ENCODE measurements at places on chromosomes 5 and 9.

GRCh38 chr9:18215626-18216025, 258.3 kb upstream of the ADAMTSL1 start:
- DNase-seq, result no peak

DNA sequence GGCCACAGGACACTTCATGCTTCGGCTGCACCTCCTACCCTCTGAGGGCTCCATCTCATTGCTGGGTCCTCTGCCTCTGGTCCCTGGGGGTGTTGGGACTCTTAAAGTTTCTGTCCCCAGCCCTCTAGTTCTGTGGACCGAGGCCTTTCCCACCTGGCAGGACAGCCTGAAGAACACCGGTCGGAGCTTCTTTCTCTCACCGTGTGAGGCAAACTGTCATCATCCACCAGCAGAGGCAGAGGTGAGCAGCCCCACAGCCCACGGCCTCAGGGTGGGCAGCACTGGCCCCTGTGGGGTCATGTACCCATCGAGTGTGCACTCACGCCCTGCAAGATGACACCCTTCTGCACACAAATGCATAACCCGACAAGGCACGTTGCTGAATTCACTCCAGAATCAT, 49.9 kb downstream of the IRX2 start:
- DNase-seq, result no peak

GRCh38 chr5:143428738-143429420, 25.4 kb upstream of the NR3C1 start:
- no peak for DNase-seq

- DNase-seq, result no peak
Observed at GRCh38 chr9:16139774-16140173, 586.9 kb downstream of the CCDC171 start.

DNA sequence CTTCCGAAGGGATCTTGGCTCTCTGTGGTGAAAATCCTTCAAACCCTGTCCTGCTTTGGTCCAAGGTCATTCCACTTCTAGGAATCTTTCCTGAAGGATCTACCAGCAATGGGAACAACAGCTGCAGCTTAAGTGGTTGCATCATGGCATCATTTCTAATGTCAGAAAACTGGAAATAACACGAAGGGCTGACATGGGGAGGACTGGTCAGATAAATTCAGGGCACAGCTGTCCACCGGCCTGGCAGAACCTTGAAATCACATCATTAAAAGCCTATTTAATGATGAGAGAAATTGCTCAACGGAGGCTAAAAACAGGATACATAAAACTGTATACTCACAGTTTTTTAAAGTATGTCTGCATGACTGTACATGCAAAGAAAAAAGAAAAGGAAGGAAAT, 28.3 kb downstream of the OLFML2A start:
- DNase-seq, result no peak

DNA sequence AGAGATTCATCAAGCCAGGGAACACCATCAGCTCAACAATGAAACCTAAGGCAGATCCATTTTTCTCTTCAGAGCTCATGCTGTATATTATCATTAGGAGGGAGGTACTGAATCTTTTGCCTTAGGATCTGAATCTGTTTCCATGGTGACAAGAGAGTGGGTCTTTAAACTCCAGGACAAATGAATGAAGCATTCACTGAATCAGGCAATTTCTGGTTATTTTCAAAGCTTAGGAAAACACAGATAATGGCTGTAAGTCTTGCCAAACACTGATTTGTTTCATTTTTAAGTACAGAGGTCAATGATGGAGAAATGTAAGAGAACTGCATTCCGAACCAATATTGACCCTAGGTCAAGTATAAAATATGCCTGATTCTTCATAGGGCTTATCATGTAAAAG, 84.9 kb downstream of the GNA14 start:
- DNase-seq, result no peak

GRCh38 chr5:150505041-150505511, 2.9 kb upstream of the NDST1 start:
- DNase-seq, result no peak

DNA sequence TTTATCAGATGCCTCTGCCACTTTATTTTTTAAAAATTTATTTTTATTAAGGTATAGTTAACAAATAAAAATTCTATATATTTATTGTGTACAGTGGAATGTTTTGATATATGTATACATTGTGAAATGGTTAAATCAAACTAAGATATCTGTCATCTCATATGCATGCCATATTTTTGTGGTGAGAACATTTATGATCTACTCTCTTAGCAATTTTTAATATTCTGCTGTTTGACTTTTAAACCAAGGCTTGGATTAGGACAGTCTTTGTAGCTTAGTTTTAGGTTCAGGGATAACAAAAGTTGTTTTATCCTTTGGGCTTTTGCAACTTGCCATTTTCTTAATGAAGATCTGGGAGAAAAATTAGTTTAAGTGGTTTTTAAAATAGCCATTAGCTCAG, 46.0 kb upstream of the CDKN2B start:
- DNase-seq, result no peak

DNA sequence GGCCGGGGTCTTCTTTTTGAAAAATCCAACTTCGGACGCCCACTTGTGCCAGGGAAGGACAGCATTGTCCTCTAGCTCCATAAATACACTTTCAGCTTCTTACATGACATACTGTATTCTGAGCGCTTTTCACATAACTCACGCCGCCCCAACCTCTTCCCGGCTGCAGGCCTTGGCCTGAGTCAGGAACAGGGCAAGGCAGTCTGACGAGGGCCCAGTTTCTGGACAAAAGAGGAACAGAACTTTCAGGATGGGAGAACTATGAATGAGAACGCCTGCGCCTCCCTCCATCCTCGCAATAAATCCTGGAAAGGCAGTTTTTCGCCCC, 650 bp downstream of the DCTN4 start:
- no peak for DNase-seq

GRCh38 chr9:34954225-34954624, 3.9 kb upstream of the PHF24 start:
- DNase-seq, result no peak

GRCh38 chr5:58012102-58012501, 447.8 kb downstream of the PLK2 start:
- no peak for DNase-seq

- DNase-seq, result no peak
Observed at GRCh38 chr9:1156794-1157550, 106.8 kb downstream of the DMRT2 start.

DNA sequence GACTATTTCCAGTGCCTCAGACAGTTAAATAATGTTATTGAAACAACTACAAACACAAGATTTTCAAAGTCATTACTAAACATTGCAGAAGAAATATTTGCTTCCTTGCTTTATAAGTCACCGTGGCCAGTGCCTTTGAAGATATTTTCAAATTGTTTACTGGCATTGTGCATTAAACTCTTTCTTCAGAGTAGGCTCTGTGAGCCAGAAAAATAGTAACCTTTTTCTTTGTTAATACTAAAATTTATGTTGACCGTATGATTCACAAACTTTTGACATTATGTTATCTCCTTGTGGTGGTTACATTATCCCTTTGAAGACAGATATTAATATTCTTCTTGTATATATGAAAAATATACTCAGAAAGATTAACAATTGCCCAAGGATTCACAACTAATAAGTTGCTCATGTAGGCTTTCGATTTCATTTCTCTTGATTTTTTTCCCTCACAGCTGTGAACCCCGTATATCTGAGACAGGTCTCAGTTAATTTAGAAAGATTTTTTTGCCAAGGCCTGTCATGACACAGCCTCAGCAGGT, 140.1 kb downstream of the NR3C1 start:
- no peak for DNase-seq

- no peak for DNase-seq
Observed at GRCh38 chr5:110013017-110013416, 323.3 kb downstream of the MAN2A1 start.

DNA sequence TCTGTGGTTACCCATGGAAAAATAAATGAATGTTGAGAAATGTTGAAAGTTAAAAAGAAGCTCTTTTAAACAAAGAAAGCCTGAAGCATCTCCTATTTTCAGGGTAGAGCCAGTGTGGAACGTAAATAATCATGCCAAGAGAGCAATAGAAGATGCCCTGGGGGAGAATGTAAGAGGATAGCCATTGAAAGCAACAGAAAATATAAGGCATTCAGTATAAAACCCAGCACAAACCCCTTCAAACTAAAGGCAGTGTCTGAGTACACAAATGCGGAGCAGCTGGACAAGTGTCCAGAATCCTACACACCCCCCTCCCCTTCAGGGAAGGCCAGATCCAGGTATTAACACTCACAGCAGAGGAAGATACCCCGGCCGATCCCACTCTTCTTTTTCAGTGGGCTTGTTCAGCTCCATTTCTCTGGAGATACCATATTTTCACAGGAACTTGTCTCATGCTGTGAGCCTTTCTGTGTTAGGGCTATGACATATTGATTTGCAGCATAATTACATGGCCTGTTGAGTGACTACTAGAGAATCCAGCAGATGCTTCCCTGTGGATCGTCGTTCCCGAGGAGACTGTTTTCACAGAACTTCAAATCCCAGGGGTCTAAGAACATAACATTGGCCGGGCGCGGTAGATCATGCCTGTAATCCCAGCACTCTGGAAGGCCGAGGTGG, 101.2 kb downstream of the PLK2 start:
- DNase-seq, result no peak

- peak; percentile 90 for DNase-seq
Observed at GRCh38 chr9:87518702-87519335, 21.2 kb downstream of the DAPK1 start.

- DNase-seq, result no peak
Observed at GRCh38 chr9:19649336-19650041, 139.3 kb downstream of the SLC24A2 start.

DNA sequence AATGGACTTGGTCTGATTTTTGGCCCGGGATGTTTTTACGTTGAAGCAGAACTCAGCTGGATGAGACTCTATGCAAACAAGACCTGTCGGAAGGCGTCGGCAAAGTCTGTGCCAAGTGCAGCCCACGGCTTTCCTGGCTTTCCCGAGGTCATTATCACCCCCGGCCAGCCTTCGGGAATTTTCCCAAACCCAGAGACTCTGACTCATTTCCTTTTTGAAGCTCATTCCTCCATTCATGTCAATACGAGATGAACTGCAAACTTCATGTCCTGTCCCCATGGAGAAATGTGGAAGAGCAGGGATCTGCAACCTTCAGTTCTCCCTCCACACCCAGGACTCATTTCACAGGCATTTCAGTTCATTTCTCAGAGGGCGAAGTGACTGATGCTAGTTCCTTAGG, 95.3 kb downstream of the IRX2 start:
- no peak for DNase-seq

DNA sequence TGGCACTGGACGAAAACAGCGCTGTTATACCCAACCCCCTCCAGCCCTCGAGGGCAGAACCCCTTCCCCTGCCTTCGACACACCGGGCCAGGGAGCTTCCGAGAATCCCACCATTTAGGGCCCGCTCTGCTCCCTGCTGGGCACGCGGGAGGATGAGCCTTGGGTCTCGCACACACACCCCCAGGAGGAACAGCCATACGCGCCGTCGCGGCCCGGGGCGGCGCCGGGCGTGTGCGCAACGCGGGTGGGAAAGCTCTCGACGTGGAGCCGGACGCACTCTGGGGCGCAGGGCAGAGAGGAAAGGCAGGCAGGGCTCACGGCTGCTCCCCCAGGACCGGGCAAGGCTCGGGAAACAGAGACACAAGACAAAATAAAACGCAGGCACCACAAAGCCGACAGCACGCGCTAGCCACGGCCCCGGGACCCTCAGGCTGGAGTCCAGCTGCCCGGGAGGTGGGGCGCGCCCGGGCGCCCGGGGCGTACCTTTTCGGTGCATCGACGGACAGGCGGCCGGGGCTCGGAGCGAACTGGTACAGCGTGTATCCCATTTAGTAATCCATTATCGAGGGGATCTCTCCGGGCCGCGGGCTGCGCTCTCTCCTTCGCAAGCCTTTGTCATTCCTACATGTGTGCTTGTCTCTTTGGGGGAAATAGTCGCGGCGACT, 789 bp downstream of the SEMA6A start:
- peak; percentile 13 for DNase-seq

- DNase-seq, result no peak
Observed at GRCh38 chr9:113482991-113483675, 19.6 kb downstream of the RGS3 start.

DNA sequence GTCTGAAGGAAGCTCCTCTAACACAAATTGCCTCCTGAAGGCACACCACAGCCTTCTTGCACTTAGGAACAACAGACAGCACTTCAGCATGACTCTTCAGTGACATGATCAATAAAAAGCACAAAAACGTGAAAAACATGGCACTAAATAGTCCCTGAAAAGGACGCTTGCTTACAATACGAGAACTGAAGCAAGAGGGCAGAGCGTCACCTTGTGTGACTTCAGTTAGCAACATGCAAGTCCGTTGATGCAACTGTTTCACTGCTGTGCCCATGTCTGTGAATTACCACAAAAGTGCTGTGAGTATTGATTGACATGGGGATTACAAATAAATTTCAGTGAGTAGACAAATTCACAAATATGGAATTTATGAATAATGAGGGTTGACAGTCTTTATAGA, 219.9 kb upstream of the GAS1 start:
- DNase-seq, result no peak

- DNase-seq, result peak; percentile 64
Observed at GRCh38 chr9:128554155-128554862, 1.9 kb downstream of the SPTAN1 start.

DNA sequence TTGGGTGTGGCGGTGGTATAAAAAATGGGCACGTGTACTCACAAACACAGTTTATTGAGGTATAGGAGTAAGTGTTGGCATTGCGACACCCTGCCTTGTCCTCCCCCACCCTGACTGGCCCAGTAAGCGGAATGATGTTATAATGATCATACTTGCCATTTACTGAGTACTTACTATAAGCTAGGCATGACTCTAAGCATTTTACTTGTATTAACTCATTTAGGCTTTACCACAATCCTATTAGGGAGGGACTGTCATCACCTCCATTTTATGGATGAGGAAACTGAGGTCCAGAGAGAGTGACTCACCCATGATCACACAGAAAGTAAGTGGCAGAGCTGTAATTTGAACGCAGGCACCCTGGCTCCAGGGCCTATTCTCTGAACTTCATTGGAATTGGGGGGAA, 2.3 kb downstream of the SMIM3 start:
- DNase-seq, result no peak

GRCh38 chr9:60545346-60545877, 368.8 kb upstream of the SPATA31A5 start:
- DNase-seq, result no peak

DNA sequence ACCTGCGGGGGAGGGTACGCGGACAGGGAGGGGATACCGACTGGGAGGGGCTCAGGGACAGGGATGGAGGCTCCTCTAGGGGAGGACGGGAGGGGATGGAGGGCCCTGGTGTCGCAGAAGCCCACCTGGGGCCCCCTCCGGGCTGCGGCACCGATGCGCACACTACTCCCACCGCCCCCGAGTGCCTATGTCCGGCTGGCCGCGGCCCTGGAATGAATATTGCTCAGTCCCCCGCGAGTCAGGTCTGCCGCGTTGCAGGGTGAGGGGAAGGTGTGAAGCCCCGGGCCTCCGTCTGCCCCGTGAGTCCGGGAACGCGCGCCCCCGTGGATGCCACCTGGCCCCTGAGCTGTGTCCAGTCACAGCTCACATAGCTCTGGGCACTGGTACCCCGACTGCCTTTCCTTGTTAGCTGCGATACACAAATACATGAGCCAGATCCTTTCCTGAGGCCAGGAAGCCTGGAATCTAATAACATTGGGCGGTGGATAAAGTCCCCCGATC, 44.5 kb upstream of the PRSS3 start:
- DNase-seq, result no peak
